ENCODE measurements at places on chromosomes 7 and 10.

- no peak for DNase-seq
These were observed 54.4 kb downstream of the MTPAP start for GRCh38 chr10:30294476-30295240.

GRCh38 chr7:92735707-92736106 is 100.7 kb downstream of the CDK6 start:
- DNase-seq: no peak

DNA sequence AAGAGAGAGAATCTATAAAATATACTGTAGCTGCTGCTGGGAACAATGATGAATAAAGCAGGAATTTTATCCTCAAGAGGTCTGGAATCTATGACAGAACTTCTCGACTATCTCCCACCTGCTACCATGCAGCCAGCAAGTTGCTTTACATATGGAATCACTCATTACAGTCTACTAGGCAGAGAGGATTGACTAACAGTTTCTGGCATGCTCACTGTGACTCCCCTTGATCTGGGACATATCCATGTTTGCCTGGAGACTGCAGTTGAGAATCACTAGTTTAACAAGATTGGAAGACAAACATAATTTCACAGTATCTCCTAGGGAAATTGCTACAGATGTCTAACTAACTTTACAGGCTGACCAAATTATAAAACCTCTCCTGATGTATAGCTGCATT is 13.3 kb downstream of the GPR37 start:
- DNase-seq: peak; percentile 85

- peak; percentile 52 for DNase-seq
These were observed 98.7 kb downstream of the POLL start for GRCh38 chr10:101489355-101489754.

DNA sequence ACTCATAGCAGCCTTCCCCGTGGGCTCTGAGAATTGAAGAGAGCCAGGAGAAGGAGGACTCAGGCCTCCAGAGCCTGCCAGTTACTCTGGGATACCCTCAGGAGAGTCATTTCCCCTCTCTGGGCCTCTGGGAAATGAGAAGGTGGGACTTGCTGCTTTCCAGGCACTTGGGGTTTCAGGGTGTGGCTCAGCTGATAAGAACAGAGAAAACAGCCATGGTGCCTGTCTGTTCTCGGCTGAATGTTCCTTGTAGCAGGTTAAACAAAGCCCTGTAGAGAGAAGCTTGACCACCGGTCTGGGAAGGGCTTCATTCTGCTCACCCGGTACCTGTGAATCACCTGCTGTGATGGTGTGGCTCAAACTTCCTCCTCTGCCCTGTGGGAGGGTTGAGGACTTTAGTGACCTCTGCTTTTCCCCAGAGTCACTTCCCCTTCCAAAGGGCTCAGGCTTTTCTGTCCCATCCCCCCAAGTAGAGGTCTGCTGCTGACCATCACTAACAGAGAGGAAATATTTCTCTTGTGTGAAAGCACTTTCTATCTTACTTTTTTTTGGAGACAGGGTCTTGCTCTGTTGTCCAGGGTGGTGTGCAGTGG is 212.4 kb upstream of the GALNT17 start:
- no peak for DNase-seq

DNA sequence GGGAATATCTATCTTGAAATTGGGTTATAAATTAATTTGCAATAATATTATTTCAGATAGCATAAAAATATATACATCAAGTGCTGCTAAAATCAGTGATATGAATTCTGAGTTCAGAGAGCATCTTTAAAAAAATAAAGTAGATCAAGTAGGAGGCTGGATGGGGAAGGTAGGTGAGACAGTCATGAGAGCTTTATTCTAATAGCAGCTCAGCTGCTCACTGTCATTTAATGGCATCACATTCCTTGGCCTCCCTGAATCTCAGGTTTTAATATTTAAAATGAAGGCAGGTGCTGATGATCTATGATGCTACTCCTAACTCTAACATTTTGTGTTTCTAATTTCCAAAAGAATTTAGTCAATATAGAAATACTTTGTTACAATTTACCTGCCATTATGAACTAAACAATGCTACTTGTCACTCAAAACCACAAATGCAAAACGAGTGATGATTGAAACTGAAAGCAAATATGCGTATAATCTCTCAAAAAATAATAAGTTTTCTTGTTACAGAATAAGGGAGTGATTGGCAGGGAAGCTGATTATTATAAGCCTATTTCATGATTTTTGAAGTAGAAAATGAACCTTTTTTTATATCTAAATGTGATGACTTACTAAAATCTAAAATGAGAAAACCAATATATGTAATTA is 147.6 kb upstream of the CSTF2T start:
- DNase-seq: no peak

DNA sequence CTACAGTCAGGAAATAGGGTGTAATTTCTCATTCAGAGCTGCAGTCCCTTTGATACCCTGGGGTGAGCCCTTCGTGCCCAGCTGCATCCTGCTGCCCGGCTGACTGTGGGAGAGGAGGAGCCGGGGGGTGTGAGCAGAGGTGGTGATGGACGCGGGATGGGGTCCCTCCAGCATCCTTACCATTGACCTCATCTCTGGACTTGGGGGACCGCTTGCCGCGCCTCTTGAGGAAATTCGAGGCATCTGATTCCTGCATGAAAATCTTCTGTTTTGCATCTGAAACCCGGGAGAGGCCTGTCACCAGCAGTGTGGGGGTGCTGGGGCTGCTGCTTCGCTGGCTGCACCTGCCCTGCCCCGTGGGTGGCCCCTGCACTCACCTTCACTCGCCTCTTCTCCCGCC is 816 bp downstream of the UCMA start:
- no peak for DNase-seq

GRCh38 chr10:94197241-94197640 is 165.5 kb downstream of the NOC3L start:
- DNase-seq: no peak

DNA sequence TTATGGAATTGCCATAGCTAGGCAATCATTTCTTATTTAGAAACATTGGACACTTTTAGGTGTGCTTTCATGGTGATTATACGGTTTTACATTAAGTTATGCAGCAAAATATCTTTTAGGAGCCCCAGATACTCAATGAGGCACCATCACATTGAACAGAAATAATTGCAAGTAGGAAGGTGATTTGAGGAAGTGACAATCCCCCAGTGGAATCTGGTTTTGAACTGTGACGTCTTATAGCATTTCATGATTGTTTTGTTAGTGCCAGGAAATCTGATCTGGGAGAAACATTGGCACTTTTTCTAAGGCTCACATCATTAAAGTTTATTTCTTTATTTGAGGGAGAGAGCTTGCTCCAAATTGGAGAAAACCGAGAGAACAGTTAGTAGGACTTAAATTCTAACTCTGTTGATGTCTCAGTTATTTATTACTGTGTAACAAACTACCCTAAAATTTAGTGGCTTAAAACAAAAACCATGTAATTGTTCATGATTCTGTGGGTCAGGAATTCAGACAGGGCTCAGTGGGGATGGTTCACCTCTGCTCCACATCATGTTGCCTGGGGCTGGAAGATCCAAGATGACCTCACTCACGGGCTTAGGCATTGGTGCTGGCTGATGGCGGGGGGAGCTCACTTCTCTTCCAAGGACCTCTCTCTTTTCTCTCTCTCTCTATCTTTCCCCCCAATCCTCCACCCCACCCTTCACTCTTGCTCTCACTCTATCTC is 78.2 kb upstream of the STEAP1B start:
- no peak for DNase-seq

DNA sequence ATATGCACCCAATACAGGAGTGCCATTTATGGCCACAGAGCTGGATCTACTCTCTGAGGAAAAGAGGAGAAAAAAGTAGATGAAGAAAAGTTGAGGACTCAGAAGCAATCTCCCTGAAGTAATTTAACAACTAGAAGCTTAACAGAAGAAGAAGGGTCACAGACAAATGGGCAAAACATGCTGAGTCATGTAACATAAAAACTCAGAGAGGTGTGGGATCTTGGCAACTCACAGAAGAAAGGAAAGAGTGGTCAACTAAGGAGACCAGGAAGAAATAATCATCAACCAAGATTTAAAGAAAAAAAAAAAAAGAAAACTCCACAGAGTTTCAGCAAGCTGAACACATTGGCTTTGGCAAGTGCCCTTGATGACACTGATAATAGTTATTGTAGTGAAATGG is 51.8 kb upstream of the BET1 start:
- DNase-seq: no peak

All from LNCaP clone FGC (cell line).